Uterine smooth muscle cell (primary cell): ENCODE measurements at places on chromosomes 2 and 18. TPM values are rescaled to one million over a fixed set of nuclear protein-coding genes. Genes with fewer than 3 reads are reported as not detected.

The TMEFF2 gene
- 0.22 TPM in 1 of 2 replicates, not detected in the other for total RNA-seq

The SP5 gene
- total RNA-seq: not detected in 2 replicates

The CFAP65 gene
- total RNA-seq: not detected in 2 replicates

The VWC2L gene
- under 0.01 TPM in 1 of 2 replicates, not detected in the other for total RNA-seq
